RKO (cell line): ENCODE measurements at places on chromosomes 6 and 20.

DNA sequence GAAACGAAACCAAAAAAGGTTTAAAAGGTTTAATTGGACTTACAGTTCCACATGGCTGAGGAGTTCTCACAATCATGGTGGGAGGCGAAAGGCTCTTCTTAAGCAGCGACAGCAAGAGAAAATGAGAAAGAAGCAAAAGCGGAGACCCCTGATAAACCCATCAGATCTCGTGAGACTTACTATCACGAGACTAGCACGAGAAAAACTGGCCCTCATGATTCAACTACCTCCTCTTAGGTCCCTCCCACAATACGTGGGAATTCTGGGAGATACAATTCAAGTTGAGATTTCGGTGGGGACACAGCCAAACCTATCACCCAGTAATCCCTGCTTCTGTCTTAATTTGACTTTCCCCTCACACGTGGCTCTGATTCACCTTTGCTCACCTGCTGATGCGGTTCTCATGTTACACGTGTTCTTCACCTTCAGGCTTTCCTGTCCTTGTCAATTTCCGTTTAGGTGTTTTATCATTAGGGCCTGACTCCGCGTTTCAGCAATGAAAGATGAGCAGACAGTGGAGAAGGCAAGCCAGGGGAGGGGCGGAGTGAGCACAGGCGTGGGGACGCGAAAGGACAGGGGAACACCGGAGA is 57.1 kb downstream of the AGPAT4 start:
- DNase-seq, result no peak

DNA sequence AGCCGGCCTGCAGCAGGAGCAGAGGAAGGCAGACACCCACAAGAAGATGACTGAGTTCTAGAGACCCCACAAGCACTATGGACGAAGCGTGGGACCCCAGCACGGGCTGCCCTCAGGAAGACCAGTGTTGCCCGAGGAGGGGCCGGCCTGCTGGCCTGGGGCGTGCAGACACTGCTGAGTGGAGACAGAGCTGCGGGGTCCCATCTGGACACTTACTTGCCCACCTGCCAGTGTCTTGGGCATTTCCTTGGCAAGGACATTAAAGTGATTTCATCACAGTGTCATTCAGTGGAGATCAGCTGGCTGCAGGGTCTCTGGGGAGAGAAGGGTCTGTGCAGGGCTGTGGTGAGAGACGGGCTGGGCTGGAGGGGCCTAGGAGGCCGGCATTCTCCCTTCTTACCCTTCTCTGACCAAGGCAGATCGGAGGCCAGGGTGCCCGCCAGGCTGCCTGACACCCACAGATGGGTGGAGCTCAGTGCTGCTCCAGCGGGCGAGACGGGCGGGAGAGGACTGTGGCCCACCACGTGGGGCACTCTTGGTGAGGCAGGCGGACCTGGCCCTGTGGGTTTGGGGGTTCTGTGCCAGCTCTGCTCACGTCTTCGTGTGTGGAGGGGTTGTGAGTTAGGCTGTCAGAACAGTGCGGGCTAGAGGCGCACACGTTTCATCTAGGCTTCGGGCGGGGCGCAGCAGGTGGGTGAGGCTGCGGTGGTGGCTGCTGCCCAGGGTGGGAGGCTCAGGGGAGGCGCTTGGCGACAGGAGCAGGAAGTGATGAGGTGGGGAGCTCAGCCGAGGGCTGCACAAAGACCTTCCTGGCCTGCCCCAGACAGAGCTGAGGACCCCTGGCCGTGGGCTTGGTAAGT is at the start of gene LIME1:
Gene LIME1 (plus strand): TSS at position 806 of the 860 bp plus-strand sequence. CDS start 886 bp downstream, outside the sequence.
- DNase-seq, result no peak

- DNase-seq, result no peak
Measured at GRCh38 chr20:1264727-1265126, 1.4 kb upstream of the SNPH start.

- no peak for DNase-seq
Measured at GRCh38 chr6:33592595-33593413, 12.7 kb upstream of the BAK1 start.

DNA sequence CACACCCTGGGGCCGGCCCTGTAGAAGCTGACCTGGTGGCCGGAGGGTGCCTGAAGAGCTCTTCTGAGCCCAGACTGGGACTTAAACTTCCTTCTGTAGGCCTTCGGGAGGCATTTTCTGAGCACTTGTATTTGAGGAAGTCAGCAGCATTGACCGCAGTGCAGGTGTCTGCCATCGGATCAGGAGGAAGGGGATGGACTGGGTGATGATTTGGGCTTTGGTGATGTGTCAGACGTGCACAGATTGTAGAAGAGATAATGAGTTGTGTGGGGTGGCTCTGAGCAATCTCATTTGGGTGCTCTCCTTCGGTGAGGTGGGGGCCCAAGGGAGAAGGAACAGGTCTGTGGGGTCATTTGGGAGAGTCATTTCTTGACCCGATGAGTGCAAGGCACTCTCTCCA is 150.9 kb downstream of the ARID1B start:
- no peak for DNase-seq

DNA sequence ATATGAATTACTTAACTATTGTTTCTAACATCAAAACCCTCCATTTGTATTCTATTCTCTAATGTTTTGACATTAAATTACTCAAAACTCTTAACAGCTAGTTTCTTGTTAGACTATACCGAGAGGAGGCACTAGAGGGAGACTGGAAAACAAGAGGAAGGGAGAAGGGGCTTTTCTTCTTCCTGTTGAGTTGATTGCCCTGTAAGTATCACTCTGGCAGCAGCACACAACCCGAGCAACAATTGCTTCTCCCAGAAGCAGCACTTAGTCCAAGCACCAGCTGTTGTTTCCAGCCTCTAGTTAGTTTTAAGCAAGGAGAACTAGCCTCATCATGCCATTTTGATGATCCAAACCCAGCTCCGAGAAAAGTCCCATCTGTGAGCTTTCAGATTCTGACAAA is 603.8 kb downstream of the PRKN start:
- DNase-seq, result no peak

GRCh38 chr6:166658115-166658791 is 31.2 kb upstream of the RPS6KA2 start:
- DNase-seq, result no peak

- DNase-seq, result peak; percentile 89
Measured at GRCh38 chr6:31729515-31729978, 448 bp upstream of the DDAH2 start.

GRCh38 chr6:167669870-167670802 is 156.6 kb upstream of the AFDN start:
- no peak for DNase-seq

DNA sequence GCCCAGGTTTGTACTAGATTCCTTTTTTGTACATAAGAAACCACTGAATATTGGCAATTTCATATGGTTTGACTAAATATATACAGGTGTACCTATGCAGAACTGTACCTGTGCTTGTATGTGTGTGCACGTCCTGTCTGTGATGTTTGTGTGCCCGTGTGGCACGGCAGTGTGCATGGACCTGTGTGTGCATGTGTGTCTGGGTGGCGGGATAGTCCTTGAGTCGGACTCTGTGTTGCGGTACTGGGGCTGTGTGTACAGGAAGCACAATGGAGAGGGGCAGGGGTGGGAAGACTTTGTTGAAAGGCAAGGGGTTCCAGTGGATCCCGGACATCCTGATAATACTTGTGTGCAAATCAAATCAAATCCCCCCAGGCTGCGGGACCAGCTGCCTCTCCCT is 3.4 kb upstream of the FAM83C start:
- no peak for DNase-seq

DNA sequence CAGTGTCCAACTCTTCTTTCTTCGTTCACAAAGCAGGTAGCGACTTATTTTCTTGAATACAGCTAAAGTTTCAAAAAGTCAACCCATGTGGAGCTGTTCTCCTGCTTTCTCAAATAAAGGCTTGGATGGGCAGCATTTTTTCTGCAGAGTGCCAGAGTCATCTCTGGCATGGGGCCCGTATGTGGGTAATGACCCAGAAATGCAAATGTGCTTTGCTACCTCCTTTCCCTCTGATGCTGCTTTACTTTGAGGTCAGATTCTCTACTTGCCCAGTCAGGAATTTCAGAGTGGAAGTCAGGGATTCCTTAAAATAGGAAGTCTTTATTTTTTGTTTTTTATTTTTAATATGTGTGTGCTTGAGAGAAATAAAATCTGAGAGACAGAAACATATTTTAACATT is 4.9 kb downstream of the NKAIN2 start:
- DNase-seq, result peak; percentile 3

- no peak for DNase-seq
Measured at GRCh38 chr6:14673201-14673600, 555.6 kb downstream of the CD83 start.

DNA sequence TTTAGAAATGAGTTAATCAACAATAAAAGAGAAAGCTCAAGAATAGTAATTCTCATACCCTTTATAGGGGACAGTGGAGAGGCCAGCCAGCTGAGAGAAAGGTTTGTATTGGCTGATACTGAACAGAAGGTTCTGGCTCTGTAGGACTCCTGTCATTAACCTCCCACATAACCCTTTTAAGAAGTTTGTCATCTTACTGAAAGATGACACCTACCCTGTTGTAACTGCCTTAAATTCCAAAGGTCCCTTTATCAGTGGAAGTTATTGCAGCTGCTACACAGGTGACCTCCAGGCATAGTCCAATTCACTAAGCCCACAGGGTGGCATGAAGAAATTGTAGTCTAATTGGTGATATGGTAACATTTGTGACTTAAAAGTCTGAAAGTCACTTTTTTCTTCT is 790.1 kb downstream of the TENT5A start:
- DNase-seq, result no peak

DNA sequence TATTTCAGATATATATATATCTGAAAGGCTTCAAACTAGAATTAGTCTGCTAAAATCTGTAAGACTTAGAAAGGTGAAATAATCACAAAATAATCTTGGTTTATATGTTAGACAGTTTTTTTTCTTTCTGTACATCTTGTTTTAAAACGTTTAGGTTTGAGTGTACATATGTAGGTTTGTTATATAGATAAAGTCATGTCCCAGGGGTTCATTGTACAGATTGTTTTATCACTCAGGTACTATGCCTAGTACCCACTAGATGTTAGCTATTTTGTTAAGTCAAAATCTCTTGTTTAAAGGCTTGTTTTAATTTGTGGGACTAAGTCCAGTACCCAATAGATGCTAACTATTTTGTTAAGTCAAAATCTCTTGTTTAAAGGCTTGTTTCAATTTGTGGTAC is 1339.0 kb upstream of the CITED2 start:
- DNase-seq, result no peak

DNA sequence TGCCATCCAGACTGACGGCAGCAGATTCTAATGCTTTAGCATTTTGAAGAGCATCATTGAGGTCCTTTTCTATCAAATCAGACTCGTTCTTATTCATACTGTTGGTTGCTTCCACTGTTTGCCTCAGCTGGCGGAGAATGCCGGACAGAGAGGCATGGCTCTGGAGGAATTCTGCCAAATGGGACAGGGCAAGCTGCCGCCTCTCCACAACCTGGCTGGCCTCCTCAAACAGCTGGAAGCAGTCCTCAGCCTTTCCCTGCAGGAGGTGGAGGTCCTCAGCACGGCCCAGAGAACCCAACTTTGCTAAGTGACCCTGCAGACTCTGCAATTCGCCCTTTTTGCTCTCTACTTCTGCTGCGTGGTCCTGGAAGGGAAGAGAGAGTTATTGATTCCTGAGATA is 220.5 kb downstream of the SYNE1 start:
- no peak for DNase-seq

DNA sequence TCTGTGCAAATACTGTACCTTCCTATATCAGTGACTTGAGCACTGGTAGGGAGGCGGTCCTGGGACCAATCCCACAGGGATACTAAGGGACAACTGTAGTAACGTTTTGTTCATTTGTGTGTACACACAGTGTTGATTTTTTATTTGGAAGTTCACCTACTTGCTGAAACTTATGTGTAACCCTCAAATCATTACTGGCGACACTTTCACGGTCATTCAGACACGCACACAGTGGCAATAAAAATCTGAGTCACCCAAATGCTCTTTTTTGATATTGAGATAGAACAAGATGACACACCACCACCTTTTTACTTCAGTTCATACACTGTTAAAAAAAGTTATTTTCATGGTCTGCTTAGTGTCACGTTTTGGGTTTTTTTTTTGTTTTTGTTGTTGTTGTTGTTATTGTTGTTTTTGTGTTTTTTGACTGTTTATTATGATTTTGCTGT is 79.8 kb downstream of the QKI start:
- no peak for DNase-seq

DNA sequence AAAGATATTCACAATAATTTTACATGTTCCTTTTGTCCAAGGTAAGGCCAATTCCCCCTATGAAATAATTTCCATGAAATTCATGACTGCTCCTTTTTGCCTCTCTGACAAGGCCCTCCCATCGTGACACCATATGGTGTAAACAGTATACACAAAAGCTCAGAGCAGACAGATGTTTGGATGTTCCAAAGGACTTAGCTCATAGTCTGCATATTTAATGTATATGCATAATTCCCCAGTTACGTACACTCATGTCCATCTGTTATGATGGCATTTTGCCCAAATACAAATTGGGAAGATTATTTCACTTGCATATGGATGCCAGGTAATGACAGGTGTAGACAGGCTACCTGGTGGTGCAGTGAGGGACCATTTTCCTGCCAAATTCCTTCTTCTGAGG is 376.5 kb downstream of the KHDRBS2 start:
- DNase-seq, result no peak

GRCh38 chr20:50198716-50199115 is 8.1 kb downstream of the CEBPB start:
- DNase-seq, result no peak

DNA sequence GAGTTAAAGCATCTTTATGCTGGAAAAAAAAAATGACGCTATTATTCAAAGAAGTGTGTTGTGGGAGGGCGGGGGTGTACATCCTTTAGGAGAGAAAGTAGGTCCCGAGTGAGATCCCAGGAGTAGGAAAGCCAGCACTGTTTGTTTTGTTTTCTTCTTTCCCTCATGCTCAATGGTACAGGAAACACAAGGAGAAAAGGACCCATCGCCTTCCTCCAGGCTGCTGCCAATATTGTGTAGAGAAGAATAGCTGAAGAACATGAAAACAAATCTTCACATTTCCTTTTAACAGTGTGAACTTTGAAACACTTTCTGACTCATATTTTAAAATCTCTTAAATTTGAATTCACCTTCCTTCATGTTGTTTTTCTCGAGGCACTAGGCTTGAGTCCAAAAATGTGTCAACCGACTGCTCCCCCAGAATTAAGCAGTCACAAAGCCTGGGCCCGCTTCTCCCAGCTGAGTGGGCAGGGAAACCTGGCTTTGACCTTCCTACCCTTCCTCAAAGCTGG is 22.3 kb downstream of the PPP1R16B start:
- no peak for DNase-seq

DNA sequence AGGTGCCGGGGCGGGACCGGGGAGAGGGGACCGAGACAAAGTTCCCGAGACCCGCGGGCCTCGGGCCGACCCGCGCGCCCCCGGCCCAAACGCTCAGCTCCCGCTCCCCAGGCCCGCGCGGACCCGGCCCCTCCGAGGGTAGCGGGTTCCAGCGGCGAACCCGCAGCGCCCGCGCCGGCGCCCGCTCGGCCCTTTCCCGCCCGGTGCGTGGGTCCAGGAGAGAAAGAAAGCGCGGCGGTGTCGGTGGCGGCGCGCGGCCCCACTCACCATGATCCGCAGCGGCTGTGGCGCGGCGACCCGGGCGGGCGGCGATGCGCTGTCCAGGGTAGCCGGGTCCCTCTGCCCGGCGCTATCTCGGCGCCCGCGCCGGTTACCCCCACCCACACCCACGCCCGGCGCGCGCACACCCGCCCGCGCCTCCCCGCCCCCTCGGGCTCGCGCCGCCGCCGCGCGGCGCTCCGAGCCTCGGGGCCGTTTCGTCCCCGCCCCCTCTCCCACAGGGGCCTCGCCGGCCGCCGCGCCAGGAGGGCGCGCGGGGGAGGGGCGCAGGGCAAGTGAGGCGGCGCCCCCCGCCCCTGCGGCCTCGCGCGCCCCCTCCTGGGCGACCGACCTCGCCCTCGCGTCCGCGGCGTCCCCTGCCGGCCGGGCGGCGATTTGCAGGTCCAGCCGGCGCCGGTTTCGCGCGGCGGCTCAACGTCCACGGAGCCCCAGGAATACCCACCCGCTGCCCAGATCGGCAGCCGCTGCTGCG is at the start of gene ELOVL2:
Gene ELOVL2 (minus strand): TSS at position 345 of the 751 bp plus-strand sequence. CDS start 75 bp downstream, at position 270.
- no peak for DNase-seq
